ENCODE measurements at places on chromosomes 12 and 14.

- DNase-seq = no peak
These were observed 912.9 kb downstream of the DIO2 start for GRCh38 chr14:79298373-79298772.

DNA sequence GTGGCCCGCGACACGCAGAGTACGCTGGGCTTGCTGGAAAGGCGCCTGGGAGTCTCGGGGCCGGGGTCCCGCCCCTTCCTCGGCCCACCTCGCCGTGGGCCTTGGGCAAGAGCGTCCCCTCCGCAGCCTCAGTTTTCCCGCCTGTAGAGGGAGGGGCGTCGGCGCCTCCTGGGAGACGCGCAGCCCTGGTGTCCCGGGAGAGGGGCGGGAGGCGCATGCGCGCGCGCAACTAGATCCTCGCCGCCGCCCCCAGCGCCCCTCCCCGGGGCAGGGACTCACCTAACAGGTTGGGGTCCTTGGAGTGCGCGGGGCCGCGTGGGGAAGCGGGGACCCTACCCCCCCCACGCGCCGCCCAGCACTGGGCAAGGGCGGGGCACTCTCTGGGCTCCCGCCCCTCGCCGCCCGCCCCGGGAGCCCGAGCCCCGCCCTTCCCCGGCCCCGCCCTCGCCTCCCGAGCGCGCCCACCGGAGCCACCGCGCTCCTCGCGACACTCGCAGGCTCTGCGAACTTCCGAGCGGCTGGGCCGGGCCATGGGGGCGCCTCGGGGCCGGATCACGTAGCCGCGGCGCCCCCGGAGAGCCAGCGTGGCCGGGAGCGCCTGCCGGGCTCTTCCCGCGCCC, at the start of gene KIF26A:
Gene KIF26A (plus strand): TSS at position 490 of the 620 bp plus-strand sequence. CDS start 136 bp downstream, outside the sequence.
- DNase-seq = peak; percentile 57

GRCh38 chr12:131242741-131243496, 289.2 kb downstream of the ADGRD1 start:
- no peak for DNase-seq

GRCh38 chr14:33866425-33867088, 84.3 kb downstream of the EGLN3 start:
- no peak for DNase-seq

DNA sequence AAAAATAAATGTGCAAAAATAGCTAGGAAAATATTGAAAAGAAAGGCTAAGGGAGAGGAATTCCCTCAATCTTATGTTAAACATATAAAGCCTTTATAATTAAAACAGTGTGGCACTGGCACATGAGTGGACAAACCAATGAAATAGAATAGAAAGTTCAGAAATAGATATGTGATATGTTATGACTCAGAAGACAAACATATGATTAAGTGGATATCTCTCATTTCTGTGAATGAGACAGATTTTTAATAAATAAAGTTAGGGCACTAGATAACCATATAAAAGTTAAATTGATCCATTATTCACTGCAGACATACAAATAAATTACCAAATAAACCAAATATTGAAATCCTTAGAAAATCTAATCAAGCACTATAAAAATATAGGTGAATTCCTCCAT, 73.0 kb downstream of the ALG10B start:
- DNase-seq = no peak

GRCh38 chr12:46458500-46459102, 86.0 kb upstream of the SLC38A2 start:
- DNase-seq = no peak

DNA sequence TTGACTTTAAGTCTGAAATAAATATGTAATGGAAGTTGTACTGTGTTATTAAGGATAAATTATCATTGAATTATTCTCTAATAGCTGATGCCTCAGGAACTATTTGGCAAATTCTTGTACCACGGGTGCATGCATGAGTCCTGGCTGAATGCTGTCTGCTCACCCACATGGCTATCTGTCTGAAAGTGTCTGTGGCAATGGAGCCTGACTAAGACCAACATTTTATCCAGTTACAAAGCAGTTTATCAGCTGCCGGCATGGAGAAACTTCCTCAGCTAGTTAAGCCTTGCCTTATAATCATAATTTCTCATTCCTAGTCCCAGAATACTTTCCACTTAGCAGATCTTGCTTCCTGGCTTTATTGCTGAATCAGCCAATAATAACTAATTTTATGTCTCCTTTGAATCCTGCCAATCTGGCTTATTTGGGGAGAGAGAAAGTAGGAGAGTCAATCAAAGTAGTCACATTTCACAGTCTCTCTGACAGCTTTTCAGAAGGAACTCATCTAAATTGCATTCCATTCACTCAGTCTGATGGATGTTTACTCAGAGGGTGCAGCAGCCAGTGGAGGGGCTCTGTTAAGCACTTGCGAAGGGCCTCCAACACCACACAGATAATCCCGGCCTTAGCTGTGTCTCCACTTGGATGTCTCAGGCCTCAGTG, 280.6 kb upstream of the CLEC14A start:
- DNase-seq = no peak

GRCh38 chr14:81164167-81164774, 56.5 kb downstream of the GTF2A1 start:
- DNase-seq = peak; percentile 23

GRCh38 chr14:52801014-52801712, 9.8 kb upstream of the GNPNAT1 start:
- DNase-seq = peak; percentile 82

GRCh38 chr14:99229654-99230207, 42.3 kb downstream of the BCL11B start:
- peak; percentile 44 for DNase-seq

- peak; percentile 40 for DNase-seq
These were observed 51.0 kb downstream of the MAGOHB start for GRCh38 chr12:10562306-10562933.

DNA sequence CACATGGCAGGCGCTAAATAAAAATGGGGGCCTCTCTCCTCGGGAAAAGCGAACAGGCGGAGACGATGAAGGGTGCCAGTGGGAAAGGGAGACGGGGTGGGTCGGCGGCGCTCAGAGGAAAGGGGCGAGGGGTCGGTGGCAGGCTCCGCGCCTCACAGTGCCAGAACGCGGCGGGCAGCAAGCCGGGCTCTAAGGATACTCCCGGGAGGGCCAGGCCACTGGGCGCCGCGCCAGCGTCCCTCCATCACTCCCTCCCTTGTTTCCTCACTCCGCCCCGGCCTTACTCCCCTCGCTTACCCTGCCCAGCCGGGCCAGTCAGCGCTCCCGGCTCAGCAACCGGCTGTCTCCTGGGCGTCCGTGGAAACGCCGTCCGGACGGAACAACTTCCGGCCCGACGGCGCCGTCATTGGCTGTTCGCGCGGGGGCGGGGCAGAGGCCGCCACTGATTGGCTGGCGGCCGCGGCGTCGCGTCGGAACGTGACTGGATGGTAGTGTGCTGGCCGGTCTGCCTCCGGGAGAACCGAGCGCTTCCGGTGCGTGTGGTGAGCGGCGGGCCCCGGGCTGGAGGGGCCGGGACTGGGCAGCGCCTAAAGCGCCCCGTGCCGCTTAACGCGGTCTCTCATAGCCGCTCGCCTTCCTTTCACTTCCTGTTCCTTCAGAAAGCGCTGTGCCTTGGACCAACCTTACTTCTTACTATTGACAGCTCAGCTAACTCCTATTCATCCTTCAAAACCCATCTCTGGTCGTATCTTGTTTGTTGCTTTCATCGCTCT, 53.0 kb downstream of the SLC25A47 start:
- DNase-seq = peak; percentile 97

DNA sequence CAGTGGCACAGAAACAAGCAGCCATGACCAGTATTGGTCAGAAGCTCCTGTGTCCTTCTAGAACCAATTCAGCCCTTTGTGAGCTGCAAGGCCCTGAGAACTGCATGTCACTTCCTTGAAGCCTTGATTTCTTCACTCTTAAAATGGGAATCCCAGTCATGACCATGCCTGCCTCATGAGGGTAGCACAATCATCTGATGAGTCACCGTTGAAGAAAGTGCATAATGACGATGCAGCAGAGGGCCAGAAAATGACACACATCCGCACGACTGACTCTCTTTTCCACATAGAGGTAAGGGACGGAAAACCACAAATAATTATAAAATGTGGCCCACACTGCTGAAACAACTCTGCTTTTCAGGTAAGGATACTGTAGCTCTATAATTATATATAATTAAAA, 777.4 kb downstream of the BCL11B start:
- no peak for DNase-seq

- peak; percentile 7 for DNase-seq
These were observed 110.0 kb downstream of the CCDC60 start for GRCh38 chr12:119444462-119445044.

- no peak for DNase-seq
These were observed 2.1 kb downstream of the NFATC4 start for GRCh38 chr14:24369907-24370687.

DNA sequence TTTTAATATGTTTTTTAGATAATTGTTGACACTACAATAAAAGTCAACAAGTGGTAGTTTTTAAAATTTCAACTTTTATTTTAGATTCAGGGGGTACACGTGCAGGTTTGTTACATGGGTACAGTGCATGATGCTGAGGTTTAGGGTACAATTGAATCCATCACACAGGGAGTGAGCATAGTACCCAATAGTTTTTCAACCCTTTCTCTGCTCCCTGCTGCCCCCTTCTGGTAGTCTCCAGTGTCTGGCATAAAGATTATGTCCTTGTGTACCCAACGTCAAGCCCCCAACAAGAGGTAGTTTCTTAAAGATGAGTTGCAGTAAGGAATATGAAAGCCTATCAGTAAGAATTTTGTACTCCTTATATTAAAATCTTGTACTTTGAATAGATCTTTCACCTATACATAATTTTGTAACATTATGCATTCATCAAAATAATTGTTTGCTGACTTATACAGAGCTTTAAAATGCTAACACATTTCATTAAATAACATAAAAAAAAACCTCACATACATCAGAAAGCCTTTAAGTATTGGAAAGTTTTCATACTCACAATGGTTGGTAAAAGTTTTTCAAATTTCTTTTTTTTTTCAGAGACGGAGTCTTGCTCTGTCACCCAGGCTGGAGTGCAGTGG, 5.4 kb upstream of the RALGAPA1 start:
- DNase-seq = peak; percentile 30

GRCh38 chr14:73428353-73428824, 30.0 kb downstream of the NUMB start:
- DNase-seq = no peak

- DNase-seq = no peak
These were observed 30.9 kb downstream of the KLRK1 start for GRCh38 chr12:10358969-10359368.

DNA sequence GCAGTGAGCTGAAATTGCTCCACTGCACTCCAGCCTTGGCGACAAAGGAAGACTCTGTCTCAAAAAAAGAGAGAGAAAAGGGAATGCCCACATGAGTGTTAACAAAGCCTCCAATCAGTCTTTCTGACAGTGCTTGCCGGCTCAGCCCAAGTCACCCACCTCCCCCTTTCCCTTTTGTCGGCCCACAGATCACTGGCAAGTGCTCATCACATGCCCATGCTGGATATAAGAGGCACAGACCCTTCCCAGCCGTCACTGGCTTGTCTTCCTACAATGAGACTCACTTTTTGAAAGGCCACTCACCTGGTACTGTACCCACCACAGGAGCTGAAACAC, 70.8 kb downstream of the CCDC88C start:
- no peak for DNase-seq

DNA sequence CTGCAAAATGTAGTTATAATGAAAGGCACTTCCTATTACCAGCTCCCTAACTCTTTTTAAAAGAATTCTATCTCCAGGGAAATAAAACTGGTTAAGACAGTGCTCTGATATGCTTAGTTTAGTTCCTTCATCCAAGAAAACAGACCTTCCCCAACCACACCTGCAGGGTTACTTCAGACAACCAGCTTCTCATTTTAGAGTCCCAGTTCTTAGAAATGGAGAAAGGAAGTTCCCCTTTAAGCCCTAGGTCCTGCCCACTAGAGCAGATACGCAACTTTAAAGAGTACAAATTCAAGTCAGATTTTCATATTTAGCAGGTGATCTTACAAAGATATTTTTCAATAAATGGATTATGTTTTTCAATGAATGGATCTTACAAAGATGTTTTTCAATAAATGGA, 4.4 kb upstream of the WSB2 start:
- DNase-seq = no peak
